ENCODE measurements at places on chromosomes 12 and 14.

DNA sequence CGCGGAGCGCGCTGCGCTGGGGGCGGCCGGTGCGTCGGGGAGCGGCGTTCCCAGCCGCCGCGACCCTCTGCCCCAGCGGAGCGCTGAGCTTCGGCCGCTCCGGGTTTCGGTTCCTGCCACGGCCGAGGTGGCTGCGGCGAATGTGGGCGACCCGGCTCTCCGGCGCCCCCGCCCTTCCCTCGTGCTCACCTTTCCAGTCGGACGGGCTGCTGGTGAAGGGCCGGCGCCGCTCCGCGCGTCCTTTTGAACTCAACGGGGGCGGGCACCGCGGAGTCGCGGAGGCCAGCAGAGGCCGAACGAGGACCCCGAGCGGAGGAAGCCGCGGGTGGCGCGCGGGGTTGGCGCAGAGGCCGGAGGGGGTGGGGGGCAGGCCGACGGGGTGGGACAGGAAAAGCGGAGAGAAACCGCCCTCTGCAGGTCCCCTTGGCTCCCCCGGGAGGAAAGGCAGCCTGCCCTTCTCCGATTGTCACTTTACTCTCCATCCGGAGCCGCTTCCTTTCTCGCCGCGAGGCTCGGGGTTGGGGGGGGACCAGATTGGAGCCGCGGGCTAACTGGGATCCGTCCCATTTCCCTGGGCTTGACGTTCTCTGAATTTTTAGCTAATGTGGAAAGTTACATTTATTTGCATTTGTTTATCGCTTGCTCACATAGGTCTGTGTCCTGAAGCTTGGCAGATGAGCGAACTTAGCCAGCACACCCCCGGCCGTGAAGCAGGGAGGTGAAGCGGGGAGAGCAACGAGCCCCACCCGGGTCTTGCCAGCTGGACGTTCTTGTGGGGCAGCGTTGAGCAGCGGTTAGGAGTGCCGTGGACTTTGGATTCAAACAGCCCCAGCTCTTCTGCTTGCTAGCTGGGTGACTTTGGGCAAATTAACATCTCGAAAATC lies at the start of gene SMAGP:
SMAGP (minus strand) TSS at position 349 of the 884 bp plus-strand sequence. CDS start 1,137 bp downstream, outside the sequence.
- peak; percentile 75 for DNase-seq

GRCh38 chr14:94486883-94487282 lies 10.9 kb upstream of the SERPINA9 start:
- DNase-seq, result no peak

- no peak for DNase-seq
Measured at GRCh38 chr12:39902821-39903220, 203.1 kb downstream of the SLC2A13 start.

DNA sequence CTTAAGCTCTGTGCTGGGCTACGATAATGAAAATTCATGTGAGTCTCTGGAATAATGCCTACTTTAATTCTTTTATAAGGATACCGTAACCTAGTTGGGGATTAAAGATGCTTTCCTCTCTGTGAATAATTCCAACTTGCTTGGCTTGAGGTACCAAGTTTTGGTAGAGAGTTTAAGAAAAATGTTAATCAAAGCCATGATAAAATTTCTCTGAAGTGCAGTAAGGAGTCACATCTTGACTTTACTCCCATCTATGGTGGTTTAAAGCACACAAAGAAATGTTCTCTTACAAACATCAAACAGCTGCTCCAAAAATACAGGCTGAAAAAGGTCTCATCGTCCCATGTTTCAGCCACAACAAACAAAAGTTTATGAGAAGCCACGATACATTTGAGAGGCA lies 284.8 kb upstream of the TBX3 start:
- DNase-seq, result no peak

GRCh38 chr12:68349220-68349621 lies 17.1 kb upstream of the MDM1 start:
- no peak for DNase-seq

GRCh38 chr12:1591543-1591942 lies 2.8 kb downstream of the FBXL14 start:
- DNase-seq, result peak; percentile 55

GRCh38 chr14:20608383-20609110 lies 17.4 kb upstream of the RNASE12 start:
- no peak for DNase-seq

GRCh38 chr12:53651737-53652136 lies 24.1 kb downstream of the ATP5MC2 start:
- DNase-seq, result no peak

- DNase-seq, result no peak
Measured at GRCh38 chr12:132344181-132344580, 14.8 kb upstream of the GALNT9 start.

GRCh38 chr14:59184396-59184795 lies 4.1 kb upstream of the DAAM1 start:
- no peak for DNase-seq

DNA sequence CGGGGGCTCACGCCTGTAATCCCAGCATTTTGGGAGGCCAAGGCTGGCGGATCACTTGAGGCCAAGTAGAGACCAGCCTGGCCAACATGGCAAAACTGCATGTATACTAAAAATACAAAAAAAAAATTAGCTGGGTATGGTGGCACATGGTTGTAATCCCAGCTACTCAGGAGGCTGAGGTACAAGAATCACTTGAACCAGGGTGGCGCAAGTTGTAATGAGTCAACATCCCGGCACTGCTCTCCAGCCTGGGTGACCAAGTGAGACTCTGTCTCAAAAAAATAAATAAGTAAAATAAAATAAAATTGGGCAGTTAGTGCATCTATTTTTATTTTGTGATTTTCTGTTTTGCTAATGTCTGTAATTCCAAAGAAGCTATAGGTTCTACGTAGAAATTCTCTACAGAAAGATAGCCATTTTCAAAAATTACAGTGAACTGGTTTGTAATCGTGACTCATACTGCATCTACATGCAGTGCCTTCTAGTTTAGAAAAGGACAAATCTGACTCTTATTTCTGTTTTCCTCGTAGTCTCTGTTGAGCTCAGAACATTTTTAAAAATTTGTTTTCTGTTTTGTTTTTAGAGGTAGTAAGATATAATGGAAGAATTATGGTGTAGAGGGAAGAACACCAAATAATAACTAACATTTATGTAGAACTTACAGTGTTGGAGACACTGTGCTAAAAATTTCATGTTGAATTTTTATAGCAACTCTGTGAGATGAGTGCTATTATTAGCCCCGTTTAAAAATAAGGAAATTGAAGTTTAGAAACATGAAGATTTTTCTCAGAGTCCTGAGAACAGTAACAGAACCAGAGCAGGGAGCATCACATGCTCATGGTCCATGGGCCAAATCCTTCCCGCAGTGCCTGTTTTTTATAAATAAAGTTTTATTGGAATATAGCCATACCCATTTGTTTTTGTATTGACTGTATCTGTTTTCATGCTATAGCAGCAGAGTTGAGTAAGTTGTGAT lies 201.2 kb downstream of the SYNE2 start:
- peak; percentile 49 for DNase-seq

- no peak for DNase-seq
Measured at GRCh38 chr14:22952418-22952817, 4.5 kb downstream of the HAUS4 start.

DNA sequence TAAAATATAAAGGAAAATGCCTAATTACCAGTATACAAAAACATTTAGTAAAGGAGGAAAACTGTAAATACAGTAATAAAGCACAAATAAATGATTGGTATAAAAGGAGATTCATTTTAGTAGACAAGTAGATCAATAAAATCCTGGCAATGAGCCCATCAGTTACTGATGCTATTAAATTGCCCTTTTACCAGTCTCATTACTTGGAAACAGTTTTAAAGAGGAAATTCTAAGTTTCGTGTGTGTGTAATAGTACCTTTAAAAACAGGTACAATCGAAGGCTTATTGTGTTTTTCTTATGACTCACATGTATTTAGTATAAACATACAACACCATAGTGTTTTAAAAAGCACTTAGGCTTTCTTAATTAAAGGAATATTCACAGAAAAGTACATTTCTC lies 46.4 kb upstream of the SYT10 start:
- no peak for DNase-seq

- no peak for DNase-seq
Measured at GRCh38 chr12:34295366-34296142, 273.3 kb downstream of the ALG10 start.

- DNase-seq, result no peak
Measured at GRCh38 chr14:84555493-84555892, 974.5 kb upstream of the FLRT2 start.

GRCh38 chr12:30145684-30146032 lies 361.9 kb upstream of the TMTC1 start:
- DNase-seq, result no peak

GRCh38 chr12:124391340-124392261 lies 96.7 kb downstream of the RFLNA start:
- DNase-seq, result peak; percentile 82

DNA sequence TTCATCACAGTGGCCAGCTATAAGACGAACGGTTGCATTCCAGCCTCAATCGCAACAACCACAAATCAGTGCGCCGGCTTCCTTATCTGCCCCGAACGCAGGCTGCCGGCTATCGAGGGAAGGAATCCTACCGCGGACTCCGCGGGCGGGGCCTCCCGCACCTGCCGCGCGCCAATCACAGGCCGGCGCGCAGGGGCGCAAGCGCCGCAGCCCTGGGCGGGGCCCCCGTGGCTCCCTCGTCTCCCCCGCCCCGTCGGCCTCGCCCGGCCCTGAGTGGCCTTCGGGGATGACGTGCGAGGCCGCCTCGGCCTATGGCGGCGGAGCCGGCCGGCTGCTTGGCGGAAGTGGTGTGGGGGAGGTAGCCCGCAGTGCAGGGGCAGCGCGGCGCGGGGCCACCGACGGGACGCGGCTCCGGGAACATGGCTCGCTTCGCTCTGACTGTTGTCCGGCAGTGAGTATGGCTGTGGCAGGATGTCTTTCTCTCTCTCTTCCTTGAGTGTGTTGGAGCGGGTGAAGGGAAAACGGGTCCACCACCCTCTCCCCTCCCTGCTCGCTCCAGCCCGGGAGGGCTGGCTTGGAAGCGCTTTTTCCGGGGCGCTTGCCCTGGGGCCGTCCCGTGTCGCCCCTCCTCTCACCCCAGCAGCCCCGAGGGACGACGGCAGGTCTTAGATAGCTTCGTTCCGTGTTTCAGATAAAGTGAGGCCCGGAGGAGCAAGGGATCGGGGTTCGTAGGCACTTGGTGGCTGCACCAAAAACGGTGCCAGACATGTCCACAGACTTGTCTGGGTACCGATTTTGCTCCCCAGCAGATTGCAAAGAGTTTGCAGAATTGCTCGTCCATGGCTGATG lies at the start of gene TIGAR:
TIGAR (plus strand) TSS at position 361 of the 849 bp plus-strand sequence; CDS start at position 420, 59 bp downstream.
- DNase-seq, result peak; percentile 95

DNA sequence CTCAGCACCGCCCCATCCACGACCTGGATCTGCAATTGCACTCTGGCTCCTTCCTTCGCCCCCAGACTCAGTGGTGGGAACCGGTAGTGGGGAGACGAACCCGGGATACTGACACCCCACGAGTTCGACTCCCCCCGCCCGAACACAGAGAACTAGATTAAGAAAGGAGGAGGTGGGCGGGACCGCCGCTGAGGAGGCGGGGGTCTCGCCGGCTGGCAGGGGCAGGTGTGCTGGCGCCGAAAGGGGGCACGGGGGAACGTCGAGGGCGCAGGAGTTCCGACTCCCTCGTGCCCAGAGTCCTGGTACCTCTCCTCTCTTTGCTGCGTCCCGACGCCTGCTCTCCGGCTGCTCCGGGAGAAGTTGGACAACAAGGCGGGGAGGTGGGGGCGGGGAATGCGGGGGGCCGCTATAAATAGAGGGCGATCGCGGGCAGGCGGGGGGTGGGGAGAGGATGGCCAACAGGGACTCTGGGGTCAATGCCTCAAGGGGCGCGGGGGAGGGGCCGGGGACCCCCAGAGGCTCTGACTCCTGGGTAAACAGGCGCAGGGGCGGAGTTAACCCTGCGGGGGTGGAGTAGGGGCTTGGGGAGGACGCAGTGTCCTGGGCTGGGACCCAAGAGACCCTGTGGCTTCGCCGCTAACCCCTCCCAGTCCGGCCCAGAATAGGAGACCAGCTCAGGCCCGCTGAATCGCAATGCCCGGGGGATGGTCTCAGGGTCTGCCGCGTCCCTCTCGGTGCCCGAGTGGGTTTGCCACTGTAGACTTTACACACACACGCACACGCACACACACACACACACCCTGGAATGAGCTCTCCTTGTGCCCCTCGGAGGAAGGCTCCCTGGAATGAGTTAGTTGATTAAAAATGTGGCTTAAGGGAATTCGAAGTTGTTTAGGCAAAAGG lies 761 bp upstream of the NDRG2 start:
- no peak for DNase-seq

DNA sequence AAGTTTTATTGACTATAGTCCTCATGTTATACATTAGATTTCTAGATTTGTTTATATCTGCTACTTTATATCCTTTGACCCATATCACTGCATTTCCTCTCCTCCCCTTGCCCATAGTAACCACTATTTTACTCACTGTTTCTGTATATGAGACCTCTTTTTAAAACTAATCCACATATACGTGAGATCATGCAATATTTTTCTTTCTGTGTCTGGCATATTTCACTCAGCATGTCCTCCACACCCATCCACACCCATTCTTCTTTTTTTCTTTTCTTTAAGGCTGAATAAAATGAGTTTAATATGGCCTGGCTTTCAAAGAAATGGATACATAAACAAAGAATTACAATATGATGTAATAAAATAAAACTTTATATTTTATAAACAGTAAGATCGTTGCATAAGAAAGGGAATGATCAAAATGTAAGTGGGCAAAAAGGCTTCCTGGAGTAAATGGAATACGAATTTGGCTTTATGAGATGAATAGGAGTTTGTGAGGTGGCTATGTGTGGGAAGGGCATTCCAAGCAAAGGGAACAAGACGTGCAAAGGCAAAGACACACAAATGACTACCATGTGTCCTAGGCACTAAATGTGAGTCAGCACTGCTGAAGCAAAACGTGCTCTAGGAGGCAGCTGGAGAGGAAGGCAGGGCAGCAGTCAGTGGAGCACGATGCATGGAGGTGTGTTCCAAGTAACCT lies 53.2 kb upstream of the HIF1A start:
- peak; percentile 66 for DNase-seq

All from ELR (cell line).